ENCODE measurements at places on chromosomes 12 and 14.

DNA sequence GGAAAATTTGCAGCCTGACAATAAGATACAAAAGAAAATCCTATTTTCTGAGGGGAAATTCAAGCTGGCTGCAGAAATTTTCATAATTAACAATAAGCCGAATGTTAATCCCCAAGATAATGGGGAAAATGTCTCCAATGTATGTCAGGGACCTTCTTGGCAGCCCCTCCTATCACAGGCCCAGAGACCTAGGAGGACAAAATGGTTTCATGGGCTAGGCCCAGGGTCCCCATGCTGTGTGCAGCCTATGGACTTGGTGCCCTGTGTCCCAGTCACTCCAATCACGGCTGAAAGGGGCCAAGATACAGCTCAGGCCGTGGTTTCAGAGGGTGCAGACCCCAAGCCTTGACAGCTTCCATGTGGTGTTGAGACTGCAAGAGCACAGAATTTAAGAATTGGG is 11.2 kb downstream of the C12orf50 start:
- no peak for DNase-seq

DNA sequence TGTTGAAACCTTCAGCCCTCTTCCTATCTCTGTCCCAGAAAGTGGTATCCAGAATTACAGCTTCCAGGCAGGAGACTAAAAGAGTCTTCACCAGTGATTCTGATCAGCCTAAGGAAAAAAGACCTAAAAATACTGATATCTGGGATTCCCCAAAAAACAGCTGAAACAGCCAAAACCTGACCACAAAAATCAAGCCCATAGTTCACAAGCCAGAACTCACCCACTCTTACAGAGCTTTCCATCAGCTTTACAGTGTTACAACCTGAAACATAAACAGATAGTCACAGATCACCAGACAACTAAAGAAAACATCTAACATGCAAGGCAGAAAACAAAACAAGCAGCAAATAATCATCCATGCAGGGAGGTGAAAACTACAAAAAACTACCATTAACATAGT is 26.0 kb upstream of the TSPAN8 start:
- no peak for DNase-seq

DNA sequence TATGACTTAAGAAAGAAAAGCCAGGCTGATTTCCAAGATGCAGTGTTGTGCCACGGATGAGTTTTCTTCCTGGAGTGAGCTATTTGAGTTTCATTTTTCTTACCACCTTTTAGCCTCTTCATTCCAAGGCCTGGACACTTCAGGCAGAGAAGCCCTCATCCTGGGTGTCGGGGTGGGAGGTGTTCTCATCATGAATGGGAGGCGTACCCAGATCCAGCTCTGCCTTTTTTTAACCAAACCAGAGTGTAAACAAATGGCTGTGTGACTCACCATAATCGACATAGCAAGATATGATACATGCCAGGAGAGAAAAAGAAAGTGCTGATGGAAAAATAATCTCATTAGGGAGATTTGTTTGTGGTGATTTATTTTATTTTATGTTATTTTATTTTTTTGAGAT is 79.9 kb downstream of the ARF6 start:
- DNase-seq = peak; percentile 68

DNA sequence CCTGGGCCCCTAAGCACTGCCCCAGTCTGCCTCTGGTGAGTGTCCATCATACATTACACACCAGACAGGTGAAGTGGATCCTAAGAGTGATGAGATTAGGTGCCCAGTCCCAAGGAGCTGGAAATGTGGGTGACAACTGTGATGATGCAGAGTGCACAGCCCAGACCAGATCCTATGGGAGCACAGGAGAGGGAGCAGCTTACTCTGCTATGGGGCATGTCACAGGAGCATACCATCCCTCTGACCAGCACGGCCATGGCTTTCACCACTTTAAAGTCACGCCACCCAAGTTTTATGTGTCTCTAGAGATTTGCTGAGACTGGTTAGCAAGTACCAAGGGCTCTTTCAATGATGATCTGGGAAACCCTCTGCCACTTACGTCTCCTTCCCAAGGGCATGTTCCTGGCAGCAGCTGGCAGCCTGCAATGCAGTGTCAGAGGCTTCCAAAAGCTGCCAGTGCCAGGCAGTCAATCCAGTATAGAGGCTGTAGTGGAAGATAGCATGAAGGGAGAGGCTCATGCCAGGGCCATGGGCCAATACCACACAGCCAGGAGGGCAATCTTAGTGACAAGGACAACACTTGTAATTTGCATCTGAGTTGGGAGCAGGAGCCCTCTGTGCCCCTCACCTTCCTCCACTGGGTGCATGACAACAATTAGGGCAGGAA is 40.2 kb downstream of the STAB2 start:
- DNase-seq = no peak

- peak; percentile 5 for DNase-seq
These were observed 263.9 kb upstream of the TMTC1 start for GRCh38 chr12:30047516-30048254.

- DNase-seq = no peak
These were observed 120.7 kb downstream of the FOXN3 start for GRCh38 chr14:89296281-89296745.

DNA sequence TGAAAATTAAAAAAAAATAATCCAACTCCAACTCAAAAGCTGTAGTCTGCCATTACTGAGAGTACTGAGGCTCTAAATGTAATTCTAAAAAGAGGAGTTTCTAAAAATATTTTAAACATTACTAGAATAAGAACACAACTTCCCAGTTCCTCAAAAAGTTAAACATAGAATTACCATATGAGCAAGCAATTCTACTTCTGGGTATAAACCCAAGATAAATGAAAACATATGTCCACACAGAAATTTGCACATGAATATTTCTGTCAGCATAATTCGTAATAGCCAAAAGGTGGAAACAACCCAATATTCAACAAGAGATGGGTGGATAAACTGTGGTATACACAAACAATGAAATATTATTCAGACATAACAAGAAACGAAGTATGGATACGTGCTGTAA is 15.0 kb upstream of the NR2C1 start:
- DNase-seq = no peak

DNA sequence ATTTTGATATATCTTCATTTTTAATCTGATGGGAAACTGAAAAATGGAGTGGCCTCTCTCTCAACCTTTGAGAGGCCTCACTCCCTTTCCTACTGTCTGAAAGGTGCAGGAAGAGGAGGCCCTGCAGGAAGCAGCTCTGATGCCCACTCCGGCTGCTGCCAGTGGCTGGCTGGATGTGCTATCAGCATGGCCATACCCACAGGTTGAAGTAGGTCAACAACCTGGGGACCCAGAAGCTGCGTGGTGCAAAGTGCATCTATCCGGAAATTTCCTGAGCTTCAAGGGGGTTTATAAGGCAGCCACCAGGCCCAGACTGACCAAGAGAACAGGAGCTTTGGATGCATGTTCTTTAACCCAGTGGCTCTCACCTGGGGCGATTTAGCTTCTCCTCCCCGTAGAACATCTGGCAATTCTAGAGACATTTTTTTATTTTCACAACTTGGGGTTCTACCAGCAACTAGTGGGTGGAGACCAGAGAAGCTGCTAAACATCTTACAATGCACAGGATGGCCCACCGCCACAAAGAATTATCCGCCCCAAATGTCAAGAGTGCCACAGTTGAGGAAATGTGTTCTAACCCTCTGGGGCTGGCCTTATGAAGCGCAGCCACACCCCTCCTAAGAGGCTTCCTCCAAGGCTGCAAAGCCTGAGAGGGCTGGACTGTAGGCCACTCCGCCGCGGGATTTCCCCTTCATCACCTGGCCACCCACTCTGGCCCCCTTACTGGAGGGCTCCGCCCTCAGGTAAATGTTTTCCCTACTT is 8.2 kb upstream of the BATF start:
- no peak for DNase-seq

DNA sequence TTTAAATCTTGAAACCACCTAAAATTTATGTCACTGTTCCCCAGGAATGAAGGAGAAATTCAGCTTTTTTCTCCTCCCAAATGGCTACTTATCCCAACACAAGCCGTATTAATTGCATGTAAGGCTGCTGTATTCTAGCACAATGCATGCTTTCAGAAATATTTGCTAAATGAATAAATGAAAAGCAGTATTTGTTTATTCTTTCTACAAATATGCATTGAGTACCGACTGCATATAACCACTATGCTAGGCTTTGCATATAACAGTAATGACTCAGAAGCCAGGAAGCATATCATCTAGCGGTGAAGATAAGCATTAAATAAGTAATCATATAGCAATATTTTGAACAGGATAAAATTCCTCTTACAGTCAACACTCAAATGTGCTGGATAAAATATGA is 5.7 kb upstream of the LRR1 start:
- DNase-seq = no peak

GRCh38 chr12:48947727-48948126 is 9.6 kb downstream of the ARF3 start:
- DNase-seq = no peak

DNA sequence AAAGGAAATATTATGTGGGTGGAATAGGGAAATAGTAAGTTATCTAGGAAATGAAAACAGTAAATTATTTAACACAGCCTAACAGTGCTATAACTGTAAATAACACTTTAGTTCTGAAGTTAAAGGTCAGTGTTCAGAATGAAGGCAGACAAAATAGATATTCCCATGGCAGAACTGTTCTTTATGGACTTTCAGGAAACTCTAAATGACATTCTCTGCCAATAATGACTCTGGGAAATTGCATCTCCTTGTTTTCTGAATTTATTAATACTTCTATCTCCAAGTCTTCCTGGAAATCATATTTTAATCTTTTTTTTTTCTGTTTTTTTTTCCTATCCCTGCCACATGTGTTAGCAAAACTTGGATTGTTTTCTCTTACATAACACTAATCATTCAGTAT is 101.4 kb downstream of the PDE3A start:
- no peak for DNase-seq

DNA sequence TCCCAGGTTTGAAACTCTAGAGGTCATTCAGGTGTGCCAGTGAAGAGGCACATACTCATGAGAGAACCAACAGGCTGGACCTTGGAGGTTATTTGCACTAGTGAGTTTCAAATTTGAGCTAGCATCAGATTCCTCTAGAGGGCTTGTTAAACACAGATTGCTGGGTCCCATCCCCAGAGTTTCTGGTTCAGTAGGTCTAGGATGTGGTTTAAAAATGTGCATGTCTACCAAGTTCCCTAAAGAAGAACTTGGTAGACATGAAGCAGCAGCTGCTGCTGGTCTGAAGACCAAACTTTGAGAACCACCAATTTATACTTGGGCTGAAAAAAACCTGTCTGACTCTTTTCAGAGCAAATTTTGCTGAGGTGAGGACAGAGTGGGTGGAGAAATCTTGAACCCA is 61.7 kb downstream of the SUSD6 start:
- DNase-seq = no peak

DNA sequence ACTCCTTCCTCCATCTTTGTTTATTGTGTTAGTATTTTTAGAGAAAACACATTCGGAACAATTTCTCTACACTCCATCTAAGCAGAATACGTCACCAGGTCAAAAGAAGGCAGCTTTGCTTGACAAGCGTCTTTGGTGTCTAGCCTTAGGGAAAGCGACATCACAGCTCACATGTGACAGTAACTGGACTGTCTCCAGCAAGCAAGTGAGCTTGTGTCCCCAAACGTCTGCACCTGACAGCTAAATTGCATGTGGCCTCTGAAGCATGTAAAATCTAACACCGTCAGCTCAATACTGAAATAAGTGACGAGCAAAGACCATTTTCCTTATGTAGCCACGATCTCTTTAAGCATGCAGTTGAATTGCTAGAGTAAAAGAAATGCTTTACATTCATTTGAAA is 509.8 kb downstream of the GLT1D1 start:
- no peak for DNase-seq

- no peak for DNase-seq
These were observed 61.1 kb downstream of the RNF34 start for GRCh38 chr12:121461048-121461447.

DNA sequence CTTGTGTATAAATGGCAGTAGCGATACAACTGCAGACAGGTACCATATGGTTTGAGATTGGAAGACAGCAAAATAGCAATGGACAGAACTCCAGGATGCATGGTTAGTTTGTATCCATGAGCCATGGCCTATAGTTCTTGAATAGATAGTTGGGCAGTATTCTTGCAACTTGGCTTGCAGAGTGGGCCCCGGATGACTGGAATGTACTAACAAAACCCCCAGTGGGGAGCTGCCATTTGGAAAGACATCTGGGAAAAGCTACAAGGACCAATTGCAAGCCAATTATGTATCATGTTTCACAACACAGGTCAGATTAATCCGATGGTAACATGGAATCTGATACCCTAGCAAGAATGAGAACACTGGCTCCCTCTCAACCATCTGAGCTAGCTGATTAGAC is 279.6 kb downstream of the RERGL start:
- no peak for DNase-seq

DNA sequence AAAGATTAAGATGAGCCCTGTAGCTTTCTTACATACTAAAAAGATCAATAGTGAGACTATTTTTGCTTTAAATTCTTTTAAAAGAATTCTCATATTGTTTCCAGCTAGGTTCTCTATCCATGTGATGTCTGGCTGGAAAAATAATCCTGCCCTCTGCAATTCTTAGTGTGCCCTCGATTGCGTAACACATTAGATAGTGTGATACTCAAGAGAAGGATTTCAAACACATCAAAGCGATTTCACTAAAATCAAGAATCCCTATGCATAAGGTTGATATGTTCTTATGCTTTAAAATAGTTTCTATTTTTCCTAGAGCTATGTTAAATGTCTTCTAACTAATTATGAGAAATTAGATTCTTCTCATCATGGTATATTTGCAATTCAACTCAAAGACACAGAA is 127.3 kb upstream of the PLEKHA5 start:
- DNase-seq = no peak

GRCh38 chr12:18368594-18368993 is 107.3 kb downstream of the PIK3C2G start:
- DNase-seq = no peak

GRCh38 chr14:76954394-76955190 is 73.9 kb downstream of the IRF2BPL start:
- DNase-seq = no peak

- no peak for DNase-seq
These were observed 52.6 kb downstream of the GALC start for GRCh38 chr14:87940382-87940781.

GRCh38 chr12:25816637-25817036 is 141.8 kb upstream of the RASSF8 start:
- no peak for DNase-seq

GRCh38 chr12:47272412-47273190 is 192.8 kb upstream of the AMIGO2 start:
- DNase-seq = no peak

- DNase-seq = no peak
These were observed 16.9 kb downstream of the PLEKHG7 start for GRCh38 chr12:92719674-92720073.

- DNase-seq = peak; percentile 12
These were observed 123.0 kb downstream of the SLC38A4 start for GRCh38 chr12:46702581-46703344.

DNA sequence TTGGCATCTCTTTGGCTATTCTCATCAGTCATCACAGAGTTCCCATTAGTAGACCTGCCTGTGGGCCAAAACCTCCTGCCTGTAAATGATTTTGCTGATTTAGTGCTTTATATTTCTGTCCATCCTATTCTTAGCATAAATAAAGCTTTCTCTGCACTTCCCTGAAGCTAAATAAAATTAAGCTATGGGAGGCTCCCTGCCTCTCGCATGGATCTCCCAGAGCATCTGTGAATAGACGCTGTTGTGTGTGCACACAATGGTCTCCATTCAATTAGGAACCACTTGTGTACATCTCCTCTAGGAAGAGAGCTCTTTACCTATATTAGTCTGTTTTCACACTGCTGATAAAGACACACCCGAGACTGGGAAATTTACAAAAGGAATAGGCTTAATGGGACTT is 80.4 kb downstream of the PPFIBP1 start:
- DNase-seq = no peak
